ENCODE measurements at places on chromosomes 3 and 15.

- DNase-seq = no peak
Measured at GRCh38 chr3:181302960-181303359, 313.4 kb upstream of the DNAJC19 start.

- DNase-seq = no peak
Measured at GRCh38 chr3:38637906-38638305, 11.6 kb downstream of the SCN5A start.

DNA sequence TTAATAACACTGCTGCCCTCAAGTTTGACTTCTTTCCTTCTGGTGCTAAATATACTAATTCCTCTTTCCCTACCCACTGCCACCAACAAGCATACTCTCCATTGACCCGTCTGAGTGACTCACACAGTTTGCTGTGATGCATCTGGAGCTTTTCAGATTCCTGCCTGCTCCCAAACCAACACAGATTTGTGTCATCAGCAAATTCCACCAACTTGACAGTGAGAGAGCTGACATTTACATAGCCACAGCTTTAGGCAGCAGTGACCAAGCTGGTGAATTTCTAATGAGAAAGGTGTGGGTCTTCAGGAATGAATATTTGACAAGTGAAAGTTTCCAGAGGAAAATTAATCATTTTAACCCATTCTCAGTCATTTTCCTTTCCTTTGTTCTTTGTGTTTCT lies 96.5 kb upstream of the PRICKLE2 start:
- DNase-seq = peak; percentile 69

DNA sequence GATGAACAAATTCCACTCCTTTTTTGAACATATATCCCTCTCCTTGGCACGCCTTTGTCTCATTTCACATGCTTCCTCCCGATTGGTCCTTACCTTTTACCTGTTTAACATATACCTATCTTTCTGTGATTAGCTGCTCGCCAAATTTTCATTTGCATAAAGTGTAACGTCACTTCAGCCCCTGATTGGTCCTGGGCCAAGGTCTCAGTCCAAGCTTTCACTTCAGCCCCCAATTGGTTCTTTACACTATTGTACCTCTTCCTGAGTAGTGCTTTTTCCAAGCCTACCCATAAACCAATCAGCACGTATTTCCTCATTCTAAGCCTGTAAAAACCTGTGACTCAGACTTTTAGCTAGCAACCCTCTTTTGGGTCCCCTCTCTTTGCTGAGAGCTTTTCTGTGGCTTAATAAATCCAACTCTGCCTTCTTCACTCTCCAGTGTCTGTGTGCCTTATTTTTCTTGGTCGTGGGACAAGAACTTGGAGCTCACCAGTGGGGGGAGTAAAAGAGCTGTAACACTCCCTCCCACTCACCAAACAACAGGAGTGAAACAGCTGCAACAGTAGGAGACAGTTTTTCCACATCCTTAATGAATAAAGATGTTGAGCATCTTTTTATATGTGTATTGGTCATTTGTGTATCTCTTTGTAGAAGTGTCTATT lies 584 bp upstream of the XCR1 start:
- DNase-seq = no peak

GRCh38 chr15:47035475-47036406 lies 681.6 kb upstream of the SEMA6D start:
- no peak for DNase-seq

DNA sequence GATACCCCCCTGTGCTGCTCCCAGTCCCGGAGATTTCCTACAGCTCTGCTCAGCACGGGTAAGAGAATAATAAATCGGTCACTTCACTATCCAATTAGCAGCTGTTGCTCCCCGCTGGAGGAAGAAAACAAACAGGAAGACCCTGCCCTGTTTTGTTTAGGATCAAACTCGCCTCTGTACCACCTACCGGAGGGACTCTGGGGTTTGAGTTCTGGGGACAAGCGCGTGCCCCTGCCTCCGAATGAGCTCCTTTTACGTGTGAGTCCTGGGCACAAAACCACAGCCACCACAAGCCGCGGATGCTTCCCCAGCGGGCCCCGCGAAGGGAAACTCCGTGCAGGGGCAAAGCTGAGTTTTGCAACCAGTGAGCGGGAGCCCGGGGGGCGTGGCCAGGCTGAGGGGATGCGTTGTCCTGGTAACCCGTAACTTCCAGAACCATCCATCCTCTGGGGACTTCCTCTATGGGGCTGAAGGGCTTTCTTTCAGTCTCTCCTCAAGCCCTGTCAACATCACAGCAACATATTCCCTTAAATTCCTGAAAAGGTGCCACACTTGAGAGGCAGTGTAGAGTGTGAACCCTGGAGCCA lies 315.7 kb upstream of the PROK2 start:
- DNase-seq = peak; percentile 53

GRCh38 chr3:42216931-42217333 lies 49.1 kb downstream of the CCK start:
- peak; percentile 89 for DNase-seq

DNA sequence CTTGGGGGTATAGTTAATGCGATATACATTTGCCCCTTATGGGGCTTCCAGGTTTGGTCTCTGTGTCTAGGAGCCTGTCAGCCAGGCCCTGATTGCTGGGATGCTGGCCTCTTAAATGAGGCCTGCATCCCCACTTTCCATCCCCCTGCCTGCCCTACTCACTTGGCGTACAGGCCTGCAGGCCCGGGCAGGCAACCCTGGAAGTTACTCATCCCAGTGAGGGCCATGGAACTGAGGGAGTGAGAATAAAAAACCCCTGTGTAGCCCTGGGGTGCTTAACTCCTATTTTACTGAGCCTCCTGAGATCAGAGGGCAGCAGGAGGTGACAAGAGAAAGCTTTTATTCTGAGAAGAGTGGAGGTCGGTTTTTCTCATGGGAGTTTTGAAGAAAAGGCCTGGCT lies 2.0 kb downstream of the DISP2 start:
- DNase-seq = no peak

DNA sequence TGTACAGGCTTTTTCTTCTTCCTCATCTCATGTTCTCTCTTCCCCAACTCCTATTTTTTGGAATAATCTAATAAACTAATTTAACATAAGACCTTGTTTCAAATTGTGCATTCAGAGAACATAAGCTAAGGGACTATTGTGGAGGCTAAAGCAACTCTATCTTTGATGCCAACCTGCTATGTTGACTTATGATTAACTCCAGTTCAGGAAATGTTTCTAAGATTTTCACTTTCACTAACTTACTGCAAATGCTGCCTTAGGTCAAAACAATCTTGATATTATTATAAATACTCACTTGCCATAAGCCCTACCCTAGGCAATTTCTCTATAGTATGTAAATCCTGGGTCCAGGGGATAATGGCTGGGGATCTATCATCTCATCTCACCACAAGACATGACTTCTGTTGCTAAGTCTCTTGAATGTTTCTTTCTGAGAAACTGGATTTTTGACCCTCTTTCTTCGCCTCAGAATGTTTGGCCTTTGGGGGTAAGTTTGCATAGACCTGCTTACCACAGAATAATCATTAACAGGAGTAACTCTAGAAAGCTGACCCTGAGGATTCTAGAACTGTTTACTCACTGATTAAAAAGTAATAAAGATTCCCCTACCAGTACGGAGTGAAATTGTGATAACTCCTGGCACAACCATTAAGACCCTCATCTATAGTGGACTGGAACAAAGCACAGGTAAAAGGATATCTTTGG lies 768.1 kb downstream of the GBE1 start:
- no peak for DNase-seq

- no peak for DNase-seq
Measured at GRCh38 chr3:111688190-111688800, 93.1 kb upstream of the ZBED2 start.

DNA sequence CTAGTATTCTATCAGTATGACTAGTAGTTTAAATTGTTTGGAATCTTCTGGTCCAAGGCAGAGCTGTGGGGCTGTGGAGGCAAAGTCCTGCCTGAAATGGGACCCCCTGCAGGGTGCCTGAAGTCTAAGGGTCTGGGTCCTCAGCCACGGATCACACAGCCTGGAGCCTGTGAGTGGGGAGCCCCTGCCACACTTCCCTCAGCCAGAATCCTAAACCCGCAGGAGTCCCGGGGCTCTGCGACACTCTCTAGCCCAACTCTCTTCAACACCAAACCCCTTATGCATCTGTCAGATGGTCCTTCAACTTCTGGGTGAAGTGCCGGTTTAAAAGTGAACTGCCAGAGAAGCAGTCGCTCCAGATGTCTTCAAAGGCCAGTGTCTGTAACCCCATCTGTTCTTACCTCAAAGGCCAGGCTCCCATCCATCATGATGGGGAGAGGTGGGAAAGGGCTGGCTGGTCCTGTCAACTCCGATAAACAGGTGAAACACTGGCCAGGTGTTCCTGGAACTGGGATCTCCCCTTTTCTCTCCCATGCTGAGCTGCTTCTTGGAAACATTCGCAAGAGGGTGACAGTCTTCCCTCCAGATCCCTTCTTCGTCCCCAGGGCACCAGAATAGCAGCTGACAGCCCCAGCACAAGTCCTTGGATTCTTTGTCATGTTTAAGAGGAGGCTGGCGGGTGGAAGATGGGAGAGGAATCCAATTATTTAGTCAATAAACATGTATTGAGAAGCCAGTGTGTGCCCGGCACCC lies 45.6 kb downstream of the CPN2 start:
- no peak for DNase-seq

- no peak for DNase-seq
Measured at GRCh38 chr3:134052370-134052769, 22.6 kb upstream of the SLCO2A1 start.

GRCh38 chr15:63460210-63461155 lies 43.9 kb upstream of the USP3 start:
- no peak for DNase-seq

GRCh38 chr15:80081390-80081789 lies 21.9 kb downstream of the ZFAND6 start:
- DNase-seq = no peak

DNA sequence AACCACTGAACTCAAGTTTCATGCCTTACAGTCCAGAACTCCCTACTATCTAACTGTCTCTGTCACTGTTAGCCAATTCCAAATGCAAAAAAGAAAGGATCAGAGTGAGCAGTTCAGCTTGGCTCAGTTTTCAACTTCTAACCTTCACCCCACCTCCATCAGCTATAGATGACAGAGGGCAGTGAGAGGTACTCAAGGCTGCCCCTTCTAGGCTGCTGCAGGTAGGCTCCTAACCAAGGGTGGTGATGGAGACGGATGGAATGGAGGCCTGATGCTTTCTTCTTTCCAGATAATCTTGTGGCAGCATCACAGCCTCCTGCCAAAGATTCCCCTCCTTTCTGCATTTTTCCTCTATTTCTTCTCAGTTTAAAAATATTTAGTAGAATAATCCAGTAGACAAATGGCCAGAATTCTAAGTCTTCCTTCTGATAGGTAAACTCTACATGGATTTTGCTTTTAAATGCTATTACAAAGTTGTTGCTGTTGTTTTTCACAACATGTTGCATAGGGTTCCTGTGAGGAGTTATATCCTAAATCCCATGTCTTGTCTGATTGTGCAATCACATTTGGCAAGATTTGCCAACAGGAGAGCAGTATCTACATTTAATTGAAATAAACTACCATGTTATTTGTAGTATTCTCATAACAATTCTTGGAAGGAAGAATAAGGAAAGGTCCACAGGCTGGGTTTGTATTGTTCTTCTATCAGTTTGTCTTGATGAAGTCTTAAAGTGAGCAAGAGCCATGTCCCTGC lies 301.6 kb upstream of the TRIM42 start:
- no peak for DNase-seq

DNA sequence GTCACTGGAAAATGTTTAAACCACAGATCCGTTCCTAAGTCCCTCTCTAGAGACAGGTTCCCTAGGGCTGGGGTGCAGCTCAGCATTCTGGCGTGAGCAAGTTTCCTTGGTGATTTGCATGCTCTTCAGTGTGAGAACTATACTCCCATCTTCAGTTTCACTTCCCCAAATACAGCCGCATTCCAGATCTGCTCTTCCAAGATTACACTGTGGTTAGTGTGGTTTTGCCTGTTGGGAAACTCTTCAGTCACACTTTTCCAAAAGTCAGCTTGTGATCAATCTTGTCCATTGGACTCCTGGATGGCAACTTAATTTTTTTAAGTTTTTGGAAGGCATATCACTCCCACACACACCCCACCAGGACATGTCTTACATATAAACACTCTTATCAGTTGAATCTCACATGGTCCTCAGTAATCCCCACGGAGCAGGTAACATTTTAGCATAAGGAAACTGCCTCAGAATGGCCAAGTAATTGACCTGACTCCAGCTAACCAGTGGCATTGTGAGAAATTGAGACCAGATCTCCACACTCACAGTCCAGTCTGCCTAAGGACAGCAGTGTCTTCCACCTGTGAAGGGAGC lies 33.5 kb upstream of the PTPN23 start:
- DNase-seq = peak; percentile 77

DNA sequence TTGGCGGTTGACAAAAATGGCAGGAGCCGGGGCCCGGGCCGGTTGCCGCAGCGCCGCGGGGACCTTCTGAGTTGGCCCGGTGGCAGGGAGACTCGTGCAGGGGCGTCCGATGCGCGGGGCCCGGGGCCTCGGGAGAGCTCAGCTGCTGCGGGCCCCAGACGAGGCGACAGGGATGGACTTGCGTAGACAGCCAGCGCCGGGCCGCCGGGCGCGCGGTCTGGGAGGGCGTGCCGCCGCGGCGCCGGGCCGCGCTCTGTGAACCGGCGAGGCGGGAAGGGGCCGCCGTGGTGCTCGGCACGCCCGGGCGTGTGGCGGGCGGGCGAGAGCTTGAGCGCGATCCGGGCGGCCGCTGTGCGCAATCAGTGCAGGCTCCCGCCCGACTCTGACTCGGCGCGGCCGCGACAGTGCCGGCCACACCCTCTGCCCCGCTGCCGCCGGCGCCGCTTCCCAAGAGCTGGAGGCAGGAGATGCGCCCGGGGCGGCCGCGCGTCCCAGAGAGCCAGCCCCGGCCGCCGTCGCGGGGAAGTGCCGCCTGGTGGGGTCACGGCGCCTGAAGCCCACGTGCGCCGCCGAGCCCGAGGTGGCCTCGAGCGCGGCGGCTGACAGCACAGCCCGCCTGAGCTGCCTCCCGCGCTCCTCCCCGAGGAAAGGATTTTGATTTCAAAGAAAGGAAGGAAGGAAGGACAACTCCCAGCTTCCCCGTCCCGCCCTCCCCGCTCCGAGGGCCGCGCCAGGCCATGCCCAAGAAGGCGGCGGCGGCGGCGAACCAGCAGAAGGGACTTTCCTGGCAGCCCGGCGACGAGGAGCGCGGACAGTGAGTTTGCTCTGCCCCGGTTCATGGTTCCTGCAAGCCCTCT lies 657 bp downstream of the TLNRD1 start:
- peak; percentile 63 for DNase-seq

DNA sequence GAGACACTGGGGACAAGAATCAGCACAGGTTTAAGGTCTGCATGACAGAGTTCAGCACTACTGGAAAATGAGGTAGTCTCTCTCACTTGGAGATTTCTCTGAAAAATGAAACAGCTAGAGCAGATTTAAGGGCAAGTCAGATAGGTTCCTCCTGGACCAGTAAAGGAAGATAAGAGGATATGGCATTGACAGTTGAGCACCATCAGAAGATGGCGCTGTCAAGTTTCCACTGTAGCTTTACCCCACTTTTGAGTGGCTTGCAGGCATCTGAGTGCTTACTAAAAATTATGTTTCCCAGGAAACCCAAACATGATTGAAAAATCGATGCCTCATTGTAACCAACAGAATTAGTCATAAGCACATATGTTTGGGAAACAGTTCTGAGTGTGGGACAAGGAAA lies 407.2 kb upstream of the UBE2E2 start:
- DNase-seq = no peak
